ENCODE measurements at places on chromosomes 1 and 21. TPM values are rescaled to one million over a fixed set of nuclear protein-coding genes. Genes with fewer than 3 reads are reported as not detected.

The PGBD5 gene
- 5.9 TPM for total RNA-seq

The TCHH gene
- 0.82 TPM for total RNA-seq

The NHLH1 gene
- total RNA-seq: 0.17 TPM

The SLC5A9 gene
- total RNA-seq: not detected

All from subcutaneous adipose tissue (tissue), 4 donors.